ENCODE measurements at places on chromosomes 2 and 18. TPM values are rescaled to one million over a fixed set of nuclear protein-coding genes. Genes with fewer than 3 reads are reported as not detected.

GRCh38 chr2:230898713-230899091 is 26.3 kb downstream of the GPR55 start:
- DNase-seq, result no peak

- peak; percentile 20 for DNase-seq
Measured at GRCh38 chr2:173059971-173060461, 15.6 kb upstream of the MAP3K20 start.

DNA sequence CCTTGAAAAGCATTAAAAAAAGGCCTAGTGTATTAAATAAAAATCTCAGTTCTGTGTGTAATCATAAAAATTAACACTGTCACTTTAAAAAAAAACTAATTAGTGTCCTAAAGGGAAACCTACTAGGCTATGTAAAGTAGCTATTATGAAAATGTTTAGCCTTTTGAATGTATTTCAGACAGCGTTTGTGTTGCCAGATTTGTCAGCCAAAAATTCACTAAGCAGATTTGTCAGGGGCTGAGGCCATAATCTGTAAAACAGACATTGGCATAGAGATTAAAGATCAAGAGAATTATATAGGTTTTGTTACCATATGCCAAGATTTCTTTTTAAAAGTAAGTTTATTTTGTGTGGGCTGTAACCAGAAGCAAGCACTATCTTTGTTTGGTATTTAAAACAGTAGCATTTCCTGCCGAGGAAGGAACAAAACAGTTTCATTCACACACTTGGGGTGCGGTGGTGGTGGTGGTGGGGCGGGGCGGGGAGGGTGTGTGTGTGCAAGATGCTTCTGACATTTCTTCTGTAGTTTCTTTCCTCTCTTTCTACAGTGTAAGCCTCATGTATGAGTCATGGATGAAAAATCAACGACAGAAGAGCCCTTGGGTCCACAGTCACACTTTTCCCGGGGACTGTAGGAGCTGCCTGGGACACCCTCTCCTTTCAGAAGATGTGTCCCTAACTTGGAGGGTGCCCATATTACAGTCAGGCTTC is 328.5 kb upstream of the FANCL start:
- DNase-seq, result no peak

DNA sequence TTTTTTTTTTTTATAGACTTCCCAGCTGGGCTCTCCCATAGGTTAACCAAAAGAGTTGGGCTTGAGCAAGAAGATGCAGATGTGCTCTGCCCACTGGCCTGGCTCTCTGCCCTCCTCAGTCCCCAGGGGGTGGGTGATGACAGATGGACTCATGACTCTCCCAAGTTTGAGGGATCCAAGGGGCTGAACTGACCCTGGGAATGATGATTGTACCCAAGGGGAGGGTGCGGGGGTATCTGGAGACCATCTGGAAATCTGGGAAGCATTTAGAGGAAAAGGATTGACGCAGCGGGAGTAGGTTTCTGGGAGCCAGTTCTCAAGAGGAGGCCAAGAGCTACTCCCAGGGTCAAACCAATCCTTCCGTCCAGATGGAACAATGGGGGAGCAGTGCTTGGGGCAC is 330.8 kb downstream of the CYP26B1 start:
- DNase-seq, result no peak

DNA sequence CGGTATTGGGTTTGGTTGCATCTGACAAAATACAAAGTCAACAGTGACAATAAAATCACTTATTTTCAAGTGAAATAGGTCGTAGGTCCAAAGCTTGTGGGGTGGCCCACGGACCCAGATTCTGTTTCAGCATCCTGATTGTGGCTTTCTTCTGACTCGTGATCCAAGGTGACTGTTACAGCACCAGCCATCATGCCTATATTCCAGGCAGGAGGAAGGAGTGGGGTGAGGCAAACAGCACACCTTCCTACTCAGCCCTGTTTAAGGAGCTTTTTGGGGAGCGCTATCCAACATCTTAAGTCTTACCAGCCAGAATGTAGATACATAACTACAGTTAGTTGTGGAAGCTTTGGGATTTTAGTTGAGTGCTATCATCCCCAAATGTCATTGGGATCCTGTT is 8.7 kb upstream of the SNORC start:
- no peak for DNase-seq

GRCh38 chr2:168951871-168952270 is 50.8 kb downstream of the G6PC2 start:
- no peak for DNase-seq

DNA sequence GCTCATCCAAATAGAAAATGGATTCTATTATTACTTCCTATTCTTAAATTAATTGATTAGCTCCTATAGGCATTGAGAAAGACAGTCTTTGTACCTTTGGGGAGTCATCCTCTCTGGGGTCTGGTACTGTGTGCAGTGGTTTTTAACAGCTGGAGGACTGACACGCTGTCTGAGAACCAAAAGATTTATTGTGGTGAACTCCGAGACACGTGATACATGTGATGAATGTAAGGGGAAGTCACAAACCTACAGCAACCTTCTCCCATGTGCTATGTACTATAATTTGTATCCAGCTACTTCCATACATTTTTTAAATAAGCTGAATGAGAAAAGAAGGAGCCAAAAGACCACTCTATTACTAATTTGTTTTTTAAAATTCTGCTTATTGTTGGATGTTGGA is 133.7 kb downstream of the GALNT3 start:
- DNase-seq, result no peak

DNA sequence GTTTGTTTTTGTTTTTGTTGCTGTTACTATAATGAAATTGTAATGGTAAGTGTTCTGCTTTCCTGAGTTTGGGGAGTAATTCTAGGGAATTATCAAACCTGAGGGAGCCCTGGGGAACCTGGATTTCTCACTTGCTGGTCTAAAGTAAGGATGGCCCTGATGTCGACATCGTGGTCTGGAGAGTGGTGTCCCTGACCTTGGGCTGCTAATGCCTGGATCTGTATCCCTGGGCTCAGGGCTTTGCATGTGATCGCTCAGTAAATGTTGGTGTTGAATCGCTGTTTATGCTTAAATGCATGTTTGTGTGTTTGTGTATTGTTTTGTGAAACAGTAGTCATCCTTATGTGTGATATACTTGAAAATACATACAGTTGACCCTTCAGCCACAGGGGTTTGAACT is 6.1 kb downstream of the ACP1 start:
- no peak for DNase-seq

- no peak for DNase-seq
Measured at GRCh38 chr2:103980401-103980800, 873.5 kb upstream of the POU3F3 start.

DNA sequence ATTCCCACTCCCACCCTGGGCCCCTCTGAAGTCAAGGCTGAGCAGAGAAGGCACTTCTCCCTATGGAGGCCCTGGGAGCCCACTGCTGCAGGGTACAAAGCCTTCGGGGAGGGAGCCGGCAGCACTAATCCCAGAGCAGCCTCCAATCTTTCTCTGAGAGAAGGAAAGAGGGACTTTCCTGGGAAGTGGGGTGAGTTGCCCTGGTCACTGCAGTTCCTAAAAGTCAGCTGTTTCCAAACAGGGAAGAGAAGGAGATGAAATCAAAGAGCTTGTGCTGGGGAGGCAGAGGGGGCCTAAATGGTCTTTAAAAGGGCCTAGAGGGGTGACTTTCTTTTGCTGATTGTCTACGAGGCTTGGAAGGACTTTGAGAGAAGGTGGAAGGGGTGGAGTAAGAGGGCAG is 264.7 kb downstream of the TNS1 start:
- no peak for DNase-seq

GRCh38 chr2:70895998-70896764 is 39.5 kb upstream of the ATP6V1B1 start:
- no peak for DNase-seq

DNA sequence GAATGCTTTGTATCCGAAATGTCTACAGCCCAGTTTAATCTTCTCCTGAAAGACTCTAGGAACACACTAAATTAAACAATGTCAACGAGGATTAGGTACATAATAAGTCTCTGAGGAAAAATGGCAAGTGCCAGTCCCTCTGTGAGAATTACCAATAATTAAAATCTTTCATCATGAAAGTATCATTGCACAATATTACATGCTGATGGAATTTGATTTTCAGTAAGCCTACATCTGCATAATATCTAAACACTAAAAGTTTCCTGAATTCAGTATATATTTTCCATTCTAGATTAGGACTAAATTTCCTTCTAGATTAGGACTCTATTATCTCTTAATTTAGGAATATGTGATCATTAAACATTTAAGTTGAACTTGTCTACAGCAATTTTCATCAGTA is 132.1 kb downstream of the LRP2 start:
- DNase-seq, result no peak

DNA sequence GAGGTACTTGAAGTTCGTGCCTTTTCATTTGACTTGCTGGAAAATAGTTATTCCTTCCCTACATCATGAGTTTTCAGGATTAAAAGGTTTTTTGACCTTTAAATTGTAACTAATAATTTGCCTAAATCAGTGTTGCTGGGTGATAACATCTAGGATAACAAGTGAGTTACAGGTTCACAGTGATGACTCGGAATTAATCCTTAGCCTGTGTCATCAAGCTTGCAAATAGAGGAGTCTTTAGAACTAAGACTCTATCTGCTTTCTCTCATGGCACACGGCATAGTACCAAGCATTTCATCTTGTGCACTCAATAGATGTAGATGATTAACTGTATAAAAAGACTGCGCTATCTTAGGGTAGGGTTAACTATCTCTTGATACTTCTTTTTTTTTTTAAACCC is 79.5 kb downstream of the CAMKMT start:
- no peak for DNase-seq

GRCh38 chr18:11987527-11987926 is 6.2 kb downstream of the IMPA2 start:
- no peak for DNase-seq

GRCh38 chr2:132538331-132538855 is 121.8 kb downstream of the GPR39 start:
- DNase-seq, result no peak

DNA sequence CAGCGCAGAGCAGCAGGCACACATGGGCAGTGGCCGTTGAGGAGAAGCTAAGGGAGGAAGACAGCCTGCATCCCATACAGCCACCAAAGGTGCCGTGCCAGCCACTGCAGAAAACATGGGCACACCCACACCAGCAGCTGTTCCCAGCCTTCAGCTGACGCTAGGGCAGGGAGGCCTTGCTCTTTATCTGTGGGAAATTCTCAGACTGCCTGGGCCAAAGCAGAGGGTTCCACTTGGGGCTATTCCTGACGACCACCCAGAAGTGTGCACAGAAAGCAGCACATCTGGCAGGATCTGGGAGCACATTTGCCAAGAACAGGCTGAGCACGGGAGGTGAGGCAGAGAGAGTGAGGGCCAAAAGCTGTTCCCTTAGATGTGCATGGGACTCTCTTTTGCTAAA is 101.3 kb upstream of the SOX11 start:
- DNase-seq, result no peak

- no peak for DNase-seq
Measured at GRCh38 chr18:76622651-76623050, 127.6 kb upstream of the ZNF516 start.

DNA sequence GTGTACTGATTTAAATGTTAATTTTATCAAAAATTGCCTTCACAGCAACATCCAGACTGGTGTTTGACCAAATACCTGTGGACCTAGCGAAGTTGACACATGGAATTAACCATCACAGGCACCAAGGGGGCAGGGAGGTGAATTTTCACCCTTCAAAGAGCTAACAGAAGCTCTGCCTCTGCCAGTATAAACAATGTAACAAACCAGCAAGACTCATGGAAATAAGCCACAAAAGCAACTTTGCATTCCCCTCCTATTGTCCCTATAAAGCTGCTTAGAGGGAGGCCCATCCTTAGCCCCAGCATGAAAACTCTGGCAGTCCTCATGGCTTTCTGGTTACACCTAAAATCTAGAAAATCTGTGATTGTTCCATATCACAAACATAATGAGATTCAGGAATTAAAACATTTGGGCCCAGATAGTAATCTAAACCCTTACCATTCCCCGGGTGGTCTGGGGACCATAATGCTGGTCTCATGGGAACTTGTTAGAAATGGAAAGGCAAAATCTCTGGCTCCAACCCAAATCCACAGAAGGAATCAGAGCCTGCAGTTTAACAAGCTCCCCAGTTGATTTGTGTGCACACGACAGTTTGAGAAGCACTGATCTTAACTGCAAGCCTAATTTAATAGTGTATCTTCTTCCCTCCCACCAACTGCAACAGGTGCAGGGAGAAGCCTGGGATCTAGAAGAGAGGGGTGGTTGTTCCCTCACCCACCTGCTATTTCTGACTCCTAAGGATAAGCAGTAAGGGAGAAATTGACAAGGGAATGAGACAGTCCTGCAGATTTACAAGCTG is 23.1 kb downstream of the SERPINB11 start:
- no peak for DNase-seq

DNA sequence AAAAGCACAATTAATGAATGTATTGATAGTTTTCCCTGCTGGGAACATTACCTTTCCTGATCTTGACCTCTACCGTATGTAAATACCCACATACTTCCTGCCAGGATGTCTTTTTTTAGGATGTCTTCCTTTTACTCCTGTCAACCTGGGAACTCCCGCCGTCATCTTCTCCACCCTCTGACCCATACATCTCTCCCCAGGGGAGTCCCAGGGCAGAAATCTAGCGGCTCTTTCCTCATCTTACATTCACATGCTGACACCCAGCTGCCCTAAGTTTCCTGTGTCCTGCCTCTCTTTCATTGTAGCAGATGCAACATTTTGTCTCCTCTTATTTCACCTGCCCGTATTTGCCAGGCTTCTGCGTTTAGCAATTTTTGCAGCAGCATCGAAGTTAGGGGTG is 107.8 kb downstream of the CRIM1 start:
- no peak for DNase-seq

DNA sequence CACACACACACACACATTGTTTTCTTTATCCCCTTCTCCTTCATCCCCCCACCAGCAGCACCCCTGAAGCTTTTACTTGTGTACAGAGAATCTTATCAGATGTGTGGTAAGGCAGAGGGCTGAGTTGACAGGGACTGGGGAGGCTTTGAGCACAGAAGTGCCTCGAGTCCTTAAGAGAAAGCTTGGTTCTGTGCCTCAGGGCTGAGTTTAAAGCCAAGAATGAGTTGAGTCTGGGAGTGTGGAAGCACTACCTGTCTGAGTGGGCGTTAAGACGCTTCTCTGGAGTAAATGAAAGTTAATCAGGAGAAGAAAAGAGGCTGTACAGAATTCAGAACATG is 2.7 kb downstream of the ID2 start:
- no peak for DNase-seq

DNA sequence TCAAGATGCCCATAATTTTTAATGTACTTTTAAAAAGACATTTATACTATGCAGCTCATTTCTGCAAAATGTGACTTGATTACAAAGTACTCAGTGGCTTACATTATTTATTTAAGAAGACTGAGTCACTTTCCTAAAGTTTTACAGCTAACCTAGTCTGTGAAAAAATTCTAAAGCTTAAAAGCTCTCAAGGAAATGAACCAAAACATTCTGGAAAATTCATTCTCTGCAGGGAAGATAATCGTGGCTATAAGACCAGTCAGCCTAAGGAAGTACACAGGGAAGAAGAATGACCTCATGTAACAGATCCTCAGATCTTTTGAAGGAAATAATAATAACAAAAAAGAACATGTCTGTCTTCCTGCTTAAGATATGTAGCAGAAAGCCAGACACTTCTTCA is 232.1 kb upstream of the STK17B start:
- DNase-seq, result peak; percentile 60

- DNase-seq, result peak; percentile 66
Measured at GRCh38 chr2:36618381-36618780, 20.4 kb upstream of the FEZ2 start.

GRCh38 chr2:204971206-204971907 is 426.1 kb downstream of the PARD3B start:
- DNase-seq, result no peak

ICOS gene
- not detected for total RNA-seq

CDH19 gene
- not detected for total RNA-seq

HNMT gene
- total RNA-seq, result 1.4 TPM

CYRIA gene
- not detected for total RNA-seq

SLC38A11 gene
- 3.0 TPM for total RNA-seq

ABCG8 gene
- not detected for total RNA-seq

SOWAHC gene
- 12.0 TPM for total RNA-seq
